ENCODE measurements at places on chromosomes 2 and 18.

- DNase-seq = no peak
Measured at GRCh38 chr2:160292225-160292624, 92.2 kb upstream of the ITGB6 start.

DNA sequence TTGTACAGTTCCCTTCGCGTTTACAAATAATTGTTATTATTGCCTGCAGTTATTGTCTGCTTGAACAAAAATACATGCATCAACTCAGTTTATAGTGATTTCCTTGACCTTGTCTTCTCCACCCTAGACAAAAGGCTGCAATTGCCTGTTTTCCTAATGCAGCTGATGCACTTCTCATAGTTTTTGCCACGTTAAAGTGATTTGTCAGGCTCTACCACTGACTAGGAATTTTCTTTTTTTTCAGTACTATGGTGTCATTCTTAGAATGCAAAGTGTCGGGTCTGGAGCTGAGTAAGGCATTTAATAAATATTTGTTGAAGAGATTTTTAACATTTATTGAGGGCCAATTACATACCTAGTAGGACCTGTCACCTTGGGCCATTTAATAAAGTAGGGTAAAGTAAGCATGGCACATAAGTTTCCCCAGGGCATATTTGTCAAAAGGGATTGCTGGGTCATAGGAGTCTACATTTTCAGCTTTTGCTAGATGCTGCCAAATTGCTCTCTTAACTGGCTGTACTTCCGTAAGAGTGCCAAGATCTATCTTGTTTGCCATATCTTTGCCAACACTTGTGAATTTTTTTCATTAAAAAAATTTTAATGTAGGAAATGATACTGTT is 24.1 kb downstream of the ACSL3 start:
- no peak for DNase-seq

GRCh38 chr18:24964216-24964615 is 387.8 kb downstream of the ZNF521 start:
- DNase-seq = no peak

DNA sequence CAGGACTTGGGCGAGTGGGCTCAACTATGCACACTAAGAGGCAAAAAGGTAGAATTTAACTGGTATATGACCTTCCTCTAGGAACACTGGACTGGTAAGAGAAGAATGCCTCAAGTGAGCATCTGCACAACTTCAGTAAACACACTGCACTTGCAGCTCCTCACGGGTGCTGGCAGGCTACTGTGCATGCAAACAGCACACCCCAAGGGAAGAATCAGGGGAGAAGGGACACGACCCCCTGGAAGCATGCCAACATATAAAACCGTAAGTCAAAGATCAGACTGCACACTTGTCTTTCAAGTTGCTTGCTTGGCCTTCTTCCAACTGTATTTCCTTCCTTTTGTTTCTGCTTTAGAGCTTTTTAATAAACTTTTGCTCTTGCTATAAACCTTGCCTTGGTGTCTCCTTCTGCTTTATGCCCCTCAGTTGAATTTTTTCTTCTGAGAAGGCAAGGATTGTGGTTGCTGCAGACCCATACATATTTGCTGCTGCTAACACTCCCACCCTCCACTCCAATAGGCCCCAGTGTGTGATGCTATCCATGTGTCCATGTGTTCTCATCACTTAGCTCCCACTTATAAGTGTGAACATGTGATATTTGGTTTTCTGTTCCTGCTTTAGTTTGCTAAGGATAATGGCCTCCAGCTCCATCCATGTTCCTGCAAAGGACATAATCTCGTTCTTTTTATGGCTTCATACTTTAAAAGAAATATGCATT is 263.7 kb upstream of the SPOPL start:
- no peak for DNase-seq

DNA sequence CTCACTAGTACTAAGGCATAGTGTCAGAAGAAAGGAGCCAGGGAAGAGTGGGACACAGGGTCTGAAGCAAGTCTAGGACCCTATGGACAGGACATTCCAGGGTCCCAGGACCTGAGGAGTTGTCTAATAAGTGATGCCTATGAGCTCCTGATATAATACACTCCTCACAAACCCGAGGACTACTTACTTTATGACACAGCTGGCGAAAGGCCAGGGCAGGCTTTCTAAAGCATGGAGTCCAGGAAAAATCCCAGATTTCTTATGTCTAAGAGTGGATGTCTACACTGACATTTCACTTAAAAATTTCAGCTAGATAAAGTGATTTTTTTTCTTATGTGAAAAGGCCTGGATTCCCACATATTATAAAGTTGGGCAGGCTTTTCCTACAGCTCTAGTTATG is 502.2 kb upstream of the SETBP1 start:
- no peak for DNase-seq

GRCh38 chr2:150494234-150494945 is 6.9 kb upstream of the RND3 start:
- no peak for DNase-seq

GRCh38 chr18:48330016-48330991 is 78.9 kb downstream of the ZBTB7C start:
- peak; percentile 76 for DNase-seq

DNA sequence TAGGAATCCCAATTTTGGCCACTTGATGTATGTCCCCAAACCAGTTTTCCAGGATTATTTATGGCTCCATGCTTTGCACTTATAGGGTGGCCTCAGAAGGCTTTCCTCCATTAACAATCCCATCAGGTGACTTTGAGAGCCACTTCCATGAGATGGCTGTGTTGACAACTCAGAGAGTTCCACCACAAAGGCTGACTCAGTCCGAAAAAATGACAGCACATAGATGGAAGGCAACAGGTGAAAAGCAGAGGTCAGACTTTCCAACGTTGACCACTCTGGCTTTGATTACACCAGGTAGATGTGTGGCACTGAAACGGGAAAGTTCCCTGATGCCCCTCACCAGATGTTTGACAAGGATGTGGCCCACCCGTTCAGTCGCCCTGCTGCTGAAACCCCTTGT is 431.4 kb upstream of the TNP1 start:
- no peak for DNase-seq

DNA sequence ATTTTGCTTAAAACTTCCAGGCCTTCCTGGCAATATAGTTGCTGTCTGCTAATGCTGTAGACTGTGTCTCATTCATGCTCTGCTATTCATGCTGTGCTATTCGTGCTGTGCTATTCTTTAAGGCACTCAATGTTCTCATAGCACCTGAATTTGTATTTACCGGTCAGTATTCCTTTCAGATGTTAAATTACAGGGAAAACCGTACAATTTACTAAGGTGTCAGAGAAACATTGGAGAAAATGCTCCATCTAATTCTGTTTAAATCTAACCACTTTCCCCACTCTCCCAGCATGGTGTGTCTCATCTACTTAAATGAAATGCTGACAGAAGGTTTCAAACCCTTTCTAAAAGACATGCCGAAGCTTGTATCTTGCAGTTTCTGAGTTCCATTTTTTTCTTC is 25.0 kb downstream of the FAM171B start:
- no peak for DNase-seq

DNA sequence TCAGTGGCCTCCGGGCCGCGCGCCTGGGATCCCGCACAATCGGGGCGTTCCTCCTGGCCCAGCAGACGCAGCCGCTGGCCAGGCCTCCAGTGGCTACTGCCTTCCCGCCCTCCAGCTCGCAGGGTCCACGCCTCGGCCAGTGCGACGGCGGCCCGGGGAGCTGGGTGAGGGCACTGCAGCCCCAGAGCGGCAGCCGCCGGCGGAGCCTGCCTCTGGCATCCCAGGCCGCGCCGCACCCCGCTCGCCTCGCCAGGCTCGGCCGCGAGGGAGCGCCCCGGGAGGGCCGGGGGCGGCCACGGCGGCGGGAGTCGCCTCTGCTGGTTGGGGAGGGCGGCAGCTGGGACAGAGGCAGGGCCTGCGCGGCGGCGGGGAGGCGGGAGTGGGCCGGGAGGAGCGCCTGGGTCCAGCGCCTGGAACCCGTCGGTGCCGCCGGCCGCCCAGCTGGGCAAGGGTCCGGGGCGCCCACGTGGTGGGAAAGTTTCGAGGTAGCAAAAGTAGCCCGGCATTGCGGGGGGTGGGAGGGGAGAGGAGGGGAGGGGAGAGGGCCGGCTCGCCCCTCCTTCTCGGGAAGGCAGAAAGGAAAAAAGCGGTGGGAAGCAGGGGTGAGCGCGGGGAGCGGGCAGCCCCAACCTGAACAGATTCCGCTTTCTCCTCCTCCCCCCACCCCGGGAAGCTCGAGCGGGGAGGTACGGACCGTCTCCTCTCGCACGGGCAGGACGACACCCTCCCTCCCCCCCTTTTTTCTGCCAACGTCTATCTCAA is 1.5 kb upstream of the INHBB start:
- peak; percentile 3 for DNase-seq

DNA sequence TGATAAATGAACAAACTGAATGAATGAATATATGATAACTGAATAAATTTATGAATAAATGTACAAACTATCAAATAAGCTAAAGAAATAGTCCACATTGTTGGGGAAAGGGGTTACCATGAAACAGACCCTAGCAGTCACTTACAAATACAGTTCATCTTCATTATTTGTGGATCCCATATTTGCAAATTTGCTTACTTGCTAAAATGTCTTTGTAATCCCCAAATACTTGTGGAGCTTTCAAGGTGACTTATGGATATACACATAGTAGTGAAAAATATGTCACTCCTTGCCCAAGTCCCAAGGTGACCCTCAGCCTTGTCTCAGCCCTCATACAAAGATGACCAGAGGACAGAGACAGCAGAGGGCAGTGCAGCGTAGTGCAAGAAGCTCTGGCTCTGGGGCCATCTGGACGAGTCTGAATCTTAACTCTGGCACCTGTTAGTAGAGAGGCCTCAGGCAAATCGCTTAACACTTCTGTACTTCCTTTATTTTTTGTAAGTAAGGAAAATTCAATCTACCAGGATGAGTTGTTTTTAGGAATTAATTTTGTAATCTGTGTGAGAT is 3.1 kb downstream of the PAIP2B start:
- DNase-seq = peak; percentile 56

DNA sequence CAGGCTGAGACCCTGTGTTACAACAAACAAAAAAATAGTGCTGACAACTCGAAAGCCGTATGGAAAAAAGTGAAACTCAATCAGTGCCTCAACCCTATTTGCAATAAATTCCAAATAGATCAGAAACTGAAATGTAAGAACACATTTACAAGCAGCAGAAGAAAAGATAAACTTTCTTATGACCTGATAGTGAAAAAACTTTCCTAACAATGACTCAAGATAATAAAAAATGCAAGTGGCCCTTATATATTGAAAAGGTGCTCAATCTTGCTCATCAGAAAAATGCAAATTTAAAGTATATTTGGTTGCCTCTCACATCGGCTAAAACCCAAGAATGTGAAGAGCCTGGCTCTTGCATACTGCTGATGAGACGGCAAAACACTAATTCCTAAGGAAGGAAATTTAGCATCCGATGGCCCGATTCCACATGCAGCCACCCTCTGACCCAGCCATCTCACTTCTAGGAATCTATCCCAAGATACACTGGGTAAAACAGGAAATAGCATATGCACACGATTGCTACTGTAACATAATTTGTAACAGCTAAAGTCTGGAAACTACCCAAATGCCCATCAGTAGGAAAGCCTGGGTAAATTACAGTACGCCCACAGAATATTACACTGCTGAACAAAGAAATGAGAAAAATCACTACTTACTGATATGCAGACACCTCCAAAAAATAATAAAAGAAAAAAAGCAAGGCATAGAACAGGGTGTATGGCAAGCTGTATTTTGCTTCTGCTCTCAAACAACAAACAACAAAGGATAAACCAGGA is 56.8 kb downstream of the HDLBP start:
- no peak for DNase-seq

DNA sequence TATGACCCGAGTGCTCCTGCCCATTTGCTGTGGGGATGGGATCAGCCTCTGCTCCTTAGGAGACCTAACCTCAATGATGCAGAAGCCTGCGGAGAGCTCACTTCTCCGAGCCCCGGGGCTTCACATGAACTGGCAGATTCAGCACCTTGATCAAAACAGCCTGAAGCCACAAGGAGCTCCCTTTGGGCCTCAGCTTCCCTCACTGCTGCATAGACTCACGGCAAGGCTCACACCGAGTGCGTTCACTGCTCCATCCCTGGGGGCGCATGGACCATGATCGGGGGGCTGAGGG is 33.0 kb downstream of the CRACDL start:
- DNase-seq = no peak

- no peak for DNase-seq
Measured at GRCh38 chr2:114543236-114543766, 100.9 kb downstream of the DPP10 start.

DNA sequence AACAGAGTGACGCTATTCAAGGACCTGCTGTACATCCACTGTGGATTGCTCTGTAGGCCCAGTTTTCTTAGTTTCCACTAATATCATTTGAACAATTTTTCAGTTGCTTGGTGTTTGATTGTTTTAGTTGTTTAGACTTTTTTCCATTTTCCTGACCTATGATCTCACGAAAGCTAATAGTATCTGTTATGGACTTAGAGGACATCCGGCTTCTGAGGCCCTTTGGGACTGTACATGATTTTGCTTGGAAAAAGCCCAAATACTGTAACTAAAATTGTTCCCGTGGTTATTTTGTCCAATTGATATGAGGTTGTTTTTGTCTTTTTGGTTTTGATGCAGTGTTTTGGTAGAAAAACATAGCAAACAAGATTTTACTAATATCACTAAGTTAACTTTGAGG is 174.6 kb downstream of the PLCL1 start:
- no peak for DNase-seq

GRCh38 chr18:10011751-10012150 is 97.9 kb downstream of the VAPA start:
- DNase-seq = no peak

DNA sequence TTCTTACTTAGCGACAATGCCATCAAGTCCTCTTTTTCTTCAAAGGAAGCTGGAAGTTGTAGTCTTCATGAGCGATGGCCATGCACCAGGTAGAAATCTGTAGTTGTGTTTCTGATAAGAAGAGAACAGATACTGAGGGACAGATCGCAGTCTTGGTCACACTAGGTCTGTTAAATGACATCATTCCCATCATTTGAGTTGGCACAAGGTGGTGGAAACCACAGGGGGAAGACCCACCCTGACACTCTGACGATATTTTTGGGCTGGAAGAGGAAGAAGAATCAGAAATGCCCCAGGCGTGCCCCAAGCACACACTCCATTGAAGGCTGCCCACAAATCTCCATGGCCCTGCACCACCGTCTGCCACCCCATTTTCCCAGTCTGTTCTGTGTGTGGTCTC is 89.0 kb upstream of the BOD1L2 start:
- DNase-seq = no peak

DNA sequence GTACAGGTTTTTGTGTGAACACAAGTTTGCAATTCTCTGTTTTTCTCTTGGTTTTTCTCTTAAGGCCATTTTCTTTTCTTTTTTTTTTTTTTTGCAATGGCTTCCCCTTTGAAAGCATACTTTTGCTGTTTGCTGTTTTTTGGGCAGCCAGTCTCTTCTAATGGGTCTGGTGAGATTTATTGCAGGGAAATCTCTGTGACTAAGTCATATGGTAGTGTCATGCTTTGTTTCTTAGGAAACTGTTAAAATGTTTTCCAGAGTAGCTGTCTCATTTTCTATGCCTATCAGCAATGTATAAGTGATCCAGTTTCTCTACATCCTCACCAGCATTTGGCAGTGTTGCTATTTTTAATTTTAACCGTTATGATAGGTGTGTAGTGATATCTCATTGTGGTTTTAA is 27.9 kb upstream of the CDCA7 start:
- no peak for DNase-seq

All from NCI-H1092 treated with DMSO at 0.1 percent for 48 hours (cell line).